ENCODE measurements at places on chromosomes 2 and 18.

DNA sequence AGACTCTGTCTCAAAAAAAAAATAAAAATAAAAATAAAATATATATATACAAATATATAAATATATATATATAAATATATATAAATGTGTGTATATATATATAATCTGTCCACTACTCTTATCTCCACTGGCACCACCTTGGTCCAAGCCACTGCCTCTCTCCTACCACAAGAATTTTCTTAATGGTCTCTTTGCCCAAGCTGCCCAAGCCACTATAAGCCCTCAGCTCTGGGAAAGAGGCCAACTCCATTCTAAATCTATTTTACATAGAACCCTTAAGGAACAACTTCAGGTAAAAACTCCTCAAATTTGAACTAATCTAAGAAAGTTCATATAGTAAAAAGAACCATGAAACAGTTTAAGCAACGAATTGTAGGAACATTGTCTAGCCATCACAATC lies 45.6 kb upstream of the GREB1L start:
- H3K4me1 ChIP-seq: peaks cover 11% of the 10 kb centered on the region
- H3K36me3 ChIP-seq: no peaks in the 10 kb centered on the region
- no peak overlapping the region for H3K4me3 ChIP-seq
- H3K27ac ChIP-seq: no peak overlapping the region

GRCh38 chr2:48118895-48119294 lies 212.6 kb upstream of the FBXO11 start:
- H3K4me3 ChIP-seq: no peak overlapping the region
- H3K36me3 ChIP-seq: no peaks in the 10 kb centered on the region

DNA sequence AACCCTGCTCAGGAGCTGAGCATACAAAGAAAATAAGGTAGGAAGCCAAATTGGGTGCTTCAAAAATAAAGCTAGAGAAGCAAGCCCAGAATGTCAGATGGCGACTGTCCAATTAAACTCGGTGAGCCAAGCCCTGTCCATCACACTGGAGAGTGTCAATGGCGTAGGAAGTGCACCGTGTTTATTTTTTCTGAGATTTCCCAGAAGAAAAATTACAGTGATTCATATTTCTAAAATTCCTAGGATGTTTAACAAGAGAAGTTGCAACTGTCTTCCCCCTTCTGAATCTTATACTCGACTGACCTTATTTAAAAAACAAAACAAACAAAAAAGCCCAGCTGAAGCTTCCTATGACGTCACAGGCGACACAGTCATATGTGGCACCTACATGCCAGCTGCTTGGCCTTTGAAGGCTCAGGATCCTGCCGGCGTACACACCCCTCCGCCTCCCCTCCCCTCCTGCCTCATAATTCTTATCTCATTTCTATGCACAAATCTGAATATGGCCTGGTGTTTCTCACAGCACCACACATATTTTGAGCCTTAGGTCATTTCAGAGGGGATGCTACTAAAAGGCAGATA lies 60.8 kb downstream of the MBP start:
- DNase-seq: no peak
- peak overlapping the region; percentile 40 for H3K4me3 ChIP-seq
- H3K36me3 ChIP-seq: peaks cover 5% of the 10 kb centered on the region
- H3K27me3 ChIP-seq: no peaks in the 10 kb centered on the region
- H3K4me1 ChIP-seq: peaks cover 59% of the 10 kb centered on the region

GRCh38 chr2:128768041-128768440 lies 449.4 kb upstream of the HS6ST1 start:
- no peak overlapping the region for H3K27ac ChIP-seq
- no peaks in the 10 kb centered on the region for H3K4me1 ChIP-seq
- H3K4me3 ChIP-seq: no peak overlapping the region

GRCh38 chr2:64404743-64405142 lies 49.2 kb upstream of the LGALSL start:
- no peaks in the 10 kb centered on the region for H3K27me3 ChIP-seq
- no peak overlapping the region for H3K27ac ChIP-seq
- no peak overlapping the region for H3K4me3 ChIP-seq
- DNase-seq: no peak
- H3K36me3 ChIP-seq: no peaks in the 10 kb centered on the region
- H3K4me1 ChIP-seq: peaks cover 25% of the 10 kb centered on the region

DNA sequence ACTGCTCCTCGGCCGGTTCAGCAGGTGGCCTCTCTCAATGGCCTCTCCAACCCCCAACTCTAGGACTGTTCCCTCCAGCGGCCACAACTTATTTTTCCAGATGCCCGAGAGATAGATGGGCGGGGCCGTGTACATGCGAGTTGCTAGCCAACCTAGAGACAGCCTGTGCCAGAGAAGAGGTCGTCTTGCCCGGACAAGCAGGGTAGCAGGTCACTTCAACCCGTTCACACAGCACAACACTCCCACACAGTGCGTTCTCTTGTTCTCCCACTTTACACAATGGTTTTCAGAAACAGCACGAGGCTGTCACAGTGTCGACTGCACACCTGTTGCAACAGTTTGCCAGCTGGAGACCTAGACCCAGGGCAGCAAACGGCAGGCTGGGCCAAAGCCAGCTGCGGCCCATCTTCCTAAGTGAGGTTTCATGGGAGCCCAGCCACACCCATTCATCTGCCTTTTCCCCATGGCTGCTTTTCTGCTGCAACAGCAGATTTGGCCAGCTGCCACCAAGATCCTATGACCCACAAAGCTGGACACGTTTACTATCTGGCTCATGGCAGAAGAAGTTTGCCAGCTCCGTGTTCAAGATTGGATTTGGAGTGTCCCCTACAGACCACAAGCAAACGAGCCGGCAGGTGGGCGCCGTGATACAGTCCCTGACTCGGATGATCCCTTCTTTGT lies 7.3 kb upstream of the PRLH start:
- H3K4me3 ChIP-seq: no peak overlapping the region
- peaks cover 4% of the 10 kb centered on the region for H3K4me1 ChIP-seq

DNA sequence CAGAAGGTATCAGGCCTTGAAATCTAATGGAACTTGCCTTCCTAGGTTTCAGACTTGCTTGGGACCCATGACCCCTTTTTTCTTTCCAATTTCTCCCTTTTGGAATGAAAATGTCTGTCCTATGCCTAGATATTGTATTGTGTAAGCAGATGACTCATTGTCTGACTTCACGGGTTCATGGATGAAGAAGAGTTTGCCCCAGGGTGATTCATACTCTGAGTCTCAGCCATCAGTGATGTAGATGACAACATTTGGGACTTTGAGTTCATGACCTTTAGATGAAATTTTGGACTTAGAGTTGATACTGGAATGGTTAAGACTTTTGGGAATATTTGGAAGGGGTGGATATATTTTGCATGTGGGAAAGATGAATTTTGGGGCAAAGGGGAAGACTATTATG lies 11.2 kb upstream of the SCYGR5 start:
- DNase-seq: peak; percentile 54
- no peaks in the 10 kb centered on the region for H3K27me3 ChIP-seq
- H3K36me3 ChIP-seq: no peaks in the 10 kb centered on the region
- H3K4me3 ChIP-seq: no peak overlapping the region
- peaks cover 3% of the 10 kb centered on the region for H3K4me1 ChIP-seq

- peaks cover 4% of the 10 kb centered on the region for H3K4me1 ChIP-seq
- no peak overlapping the region for H3K27ac ChIP-seq
- no peaks in the 10 kb centered on the region for H3K36me3 ChIP-seq
- H3K4me3 ChIP-seq: peak overlapping the region; percentile 65
- DNase-seq: no peak
Measured at GRCh38 chr2:218979846-218980734, 4.9 kb downstream of the FEV start.

- no peak overlapping the region for H3K4me3 ChIP-seq
- H3K27me3 ChIP-seq: no peaks in the 10 kb centered on the region
- no peaks in the 10 kb centered on the region for H3K4me1 ChIP-seq
- H3K36me3 ChIP-seq: no peaks in the 10 kb centered on the region
Measured at GRCh38 chr2:59885541-59885940, 667.9 kb downstream of the BCL11A start.

GRCh38 chr2:174992886-174993285 lies 12.3 kb downstream of the CHN1 start:
- H3K36me3 ChIP-seq: no peaks in the 10 kb centered on the region
- no peak for DNase-seq
- no peak overlapping the region for H3K27ac ChIP-seq
- H3K4me3 ChIP-seq: no peak overlapping the region
- no peaks in the 10 kb centered on the region for H3K27me3 ChIP-seq

- no peaks in the 10 kb centered on the region for H3K36me3 ChIP-seq
- peak overlapping the region; percentile 36 for H3K27ac ChIP-seq
- no peaks in the 10 kb centered on the region for H3K27me3 ChIP-seq
- DNase-seq: no peak
Measured at GRCh38 chr2:215967590-215968378, 45.6 kb downstream of the MREG start.

- H3K4me3 ChIP-seq: no peak overlapping the region
- peaks cover 3% of the 10 kb centered on the region for H3K27me3 ChIP-seq
- no peaks in the 10 kb centered on the region for H3K36me3 ChIP-seq
Measured at GRCh38 chr18:58407649-58408407, 221.1 kb downstream of the ALPK2 start.

- no peaks in the 10 kb centered on the region for H3K27me3 ChIP-seq
- no peak overlapping the region for H3K27ac ChIP-seq
- H3K4me3 ChIP-seq: no peak overlapping the region
- H3K36me3 ChIP-seq: no peaks in the 10 kb centered on the region
Measured at GRCh38 chr2:8538531-8538930, 143.3 kb upstream of the ID2 start.

- no peaks in the 10 kb centered on the region for H3K36me3 ChIP-seq
- no peaks in the 10 kb centered on the region for H3K27me3 ChIP-seq
- peaks cover 25% of the 10 kb centered on the region for H3K4me1 ChIP-seq
- H3K4me3 ChIP-seq: peak overlapping the region; percentile 70
- DNase-seq: no peak
Measured at GRCh38 chr2:109615637-109616144, 1.5 kb downstream of the SOWAHC start.

DNA sequence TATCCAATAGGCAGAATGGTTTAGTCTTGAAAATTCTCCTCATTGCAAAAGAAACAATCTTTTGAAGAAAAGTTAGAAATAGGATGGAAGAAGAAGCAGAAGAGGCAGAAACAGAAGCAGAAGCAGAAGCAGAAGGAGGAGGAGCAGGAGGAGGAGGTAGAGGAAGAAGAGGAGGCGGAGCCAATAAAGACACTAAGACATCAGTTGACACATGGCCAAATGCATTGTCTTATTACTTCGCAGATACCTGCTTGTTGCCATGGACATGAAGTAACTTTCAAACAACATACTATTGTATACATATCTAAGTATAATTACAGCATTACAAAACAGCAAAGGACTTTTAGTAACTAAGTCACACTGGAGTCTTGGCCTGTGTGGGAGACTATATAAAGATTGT lies 606.3 kb downstream of the METTL4 start:
- no peak overlapping the region for H3K27ac ChIP-seq
- no peak for DNase-seq
- H3K27me3 ChIP-seq: no peaks in the 10 kb centered on the region
- no peaks in the 10 kb centered on the region for H3K36me3 ChIP-seq

- H3K36me3 ChIP-seq: no peaks in the 10 kb centered on the region
- H3K27ac ChIP-seq: no peak overlapping the region
- no peaks in the 10 kb centered on the region for H3K27me3 ChIP-seq
- no peak for DNase-seq
- no peak overlapping the region for H3K4me3 ChIP-seq
- no peaks in the 10 kb centered on the region for H3K4me1 ChIP-seq
Measured at GRCh38 chr2:12051831-12052230, 305.4 kb downstream of the LPIN1 start.

DNA sequence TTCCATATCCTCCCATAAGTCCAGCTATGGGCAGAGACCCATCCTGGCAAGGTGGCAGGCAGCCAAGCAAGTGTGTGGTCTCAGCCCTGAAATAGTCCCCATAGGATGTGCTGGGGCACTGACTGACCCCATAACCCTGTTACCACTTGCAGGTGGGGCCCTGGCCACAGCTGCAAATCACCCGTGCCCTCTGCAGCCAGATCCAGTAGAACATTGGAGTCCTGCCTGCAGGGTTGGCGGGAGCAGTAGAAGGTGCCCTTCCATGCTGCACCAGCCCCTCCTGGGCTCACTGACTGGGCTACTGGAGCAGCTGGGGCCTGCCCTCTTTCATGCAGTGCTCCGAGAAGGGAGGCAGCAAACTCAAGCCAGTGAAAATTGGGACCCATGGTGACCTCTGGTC lies 112.6 kb upstream of the MCFD2 start:
- H3K4me1 ChIP-seq: peaks cover 42% of the 10 kb centered on the region
- no peak overlapping the region for H3K4me3 ChIP-seq
- H3K27me3 ChIP-seq: no peaks in the 10 kb centered on the region
- DNase-seq: no peak

- no peaks in the 10 kb centered on the region for H3K36me3 ChIP-seq
- H3K27ac ChIP-seq: no peak overlapping the region
- peaks cover 17% of the 10 kb centered on the region for H3K4me1 ChIP-seq
- peaks cover 4% of the 10 kb centered on the region for H3K27me3 ChIP-seq
- no peak overlapping the region for H3K4me3 ChIP-seq
- peak; percentile 97 for DNase-seq
Measured at GRCh38 chr18:11500153-11501122, 109.0 kb upstream of the SLC35G4 start.

- no peaks in the 10 kb centered on the region for H3K36me3 ChIP-seq
- H3K27me3 ChIP-seq: no peaks in the 10 kb centered on the region
- H3K27ac ChIP-seq: no peak overlapping the region
- H3K4me1 ChIP-seq: peaks cover 2% of the 10 kb centered on the region
- no peak overlapping the region for H3K4me3 ChIP-seq
- no peak for DNase-seq
Measured at GRCh38 chr2:235866373-235866772, 301.8 kb downstream of the GBX2 start.

DNA sequence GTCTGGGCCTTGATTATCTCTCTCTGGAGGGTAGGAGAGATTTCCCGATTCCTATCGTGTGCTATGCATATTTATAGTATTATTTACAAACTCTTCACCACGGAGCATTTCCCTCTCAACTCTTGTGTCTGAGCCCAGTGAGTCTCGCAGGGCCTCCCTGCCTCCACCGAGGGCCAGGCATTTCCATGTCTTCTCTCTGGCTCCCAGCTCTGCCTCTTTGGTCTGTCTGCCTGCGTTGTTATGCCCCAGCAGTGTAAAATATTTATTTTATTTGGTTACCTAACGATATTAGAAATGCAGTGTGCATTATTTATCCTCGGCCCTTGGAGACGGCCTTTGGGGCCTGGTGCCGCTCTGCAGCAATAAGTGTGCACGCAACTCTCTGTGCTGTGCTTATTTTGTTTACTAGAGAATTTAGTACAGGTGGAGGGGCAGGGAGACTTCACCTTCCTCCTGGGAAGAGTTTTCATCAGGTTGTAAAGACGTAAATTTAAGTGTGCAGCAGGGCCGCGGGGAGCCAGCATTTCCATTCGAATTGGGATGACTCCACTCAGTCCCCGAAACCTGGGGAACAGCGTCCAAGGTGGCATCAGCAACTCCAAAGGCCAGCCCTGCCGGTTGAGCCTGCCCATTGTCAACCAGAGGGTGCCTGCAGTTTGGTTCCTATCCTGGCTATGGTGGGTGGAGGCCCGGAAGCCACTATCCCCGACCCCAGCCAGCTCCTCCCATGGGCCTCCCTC lies 100.2 kb downstream of the PTGR3 start:
- no peaks in the 10 kb centered on the region for H3K36me3 ChIP-seq
- DNase-seq: no peak
- no peaks in the 10 kb centered on the region for H3K4me1 ChIP-seq
- H3K4me3 ChIP-seq: no peak overlapping the region

GRCh38 chr2:201111096-201111495 lies 4.9 kb upstream of the CFLAR start:
- no peaks in the 10 kb centered on the region for H3K36me3 ChIP-seq
- DNase-seq: no peak
- peaks cover 6% of the 10 kb centered on the region for H3K4me1 ChIP-seq
- H3K27me3 ChIP-seq: no peaks in the 10 kb centered on the region
- H3K4me3 ChIP-seq: no peak overlapping the region
